ENCODE measurements at places on chromosomes 7 and 10.

- no peak for DNase-seq
These were observed 131.3 kb downstream of the AKR1D1 start for GRCh38 chr7:138207555-138207971.

- no peak for DNase-seq
These were observed 38.1 kb upstream of the ZMIZ1 start for GRCh38 chr10:79030705-79031104.

DNA sequence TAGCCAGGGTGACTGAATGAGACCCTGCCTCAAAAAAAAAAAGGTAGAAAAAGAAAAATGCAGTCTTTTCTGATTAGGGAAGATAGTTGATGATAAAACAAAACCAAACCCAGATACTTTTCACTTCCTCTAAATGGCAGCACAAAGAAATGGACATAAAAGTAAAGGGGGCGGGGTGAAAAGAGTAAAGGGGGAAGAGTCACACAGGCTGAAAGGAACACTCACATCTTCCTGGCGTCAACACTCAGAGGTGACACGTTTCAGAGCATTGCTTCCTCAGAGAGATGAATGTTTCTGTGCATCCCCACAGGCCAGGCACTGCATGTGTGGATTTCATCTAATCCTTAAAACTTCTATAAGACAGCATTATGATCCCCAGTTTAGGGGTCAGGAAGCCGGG, 81.2 kb downstream of the HIPK2 start:
- DNase-seq, result no peak

DNA sequence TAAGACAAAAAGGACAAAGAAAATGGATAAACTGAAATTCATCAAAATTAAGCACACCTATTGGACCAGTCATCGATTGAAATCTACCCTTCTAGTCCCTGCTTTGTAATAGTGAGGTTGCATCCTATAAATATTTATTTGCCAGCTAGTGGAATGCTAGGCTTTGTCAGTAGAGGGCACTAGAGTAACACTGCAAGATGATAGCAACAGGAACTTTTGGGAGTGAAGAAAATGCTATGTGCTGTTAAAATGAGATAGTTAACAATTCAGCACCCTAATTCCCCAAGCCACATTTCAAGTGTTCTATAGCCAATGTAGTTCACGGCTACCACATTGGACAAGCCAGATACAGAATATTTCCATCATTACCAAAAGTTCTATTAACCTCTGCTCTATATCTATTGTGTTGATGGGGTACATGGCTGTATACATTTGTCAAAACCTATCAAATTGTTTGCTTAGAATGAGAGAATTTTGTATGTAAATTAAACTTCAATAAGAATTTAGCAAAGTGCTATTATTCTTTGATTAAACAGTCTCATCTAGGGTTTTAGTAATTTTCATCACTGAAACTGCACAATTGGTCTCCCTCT, 69.8 kb downstream of the LSMEM1 start:
- DNase-seq, result peak; percentile 70

DNA sequence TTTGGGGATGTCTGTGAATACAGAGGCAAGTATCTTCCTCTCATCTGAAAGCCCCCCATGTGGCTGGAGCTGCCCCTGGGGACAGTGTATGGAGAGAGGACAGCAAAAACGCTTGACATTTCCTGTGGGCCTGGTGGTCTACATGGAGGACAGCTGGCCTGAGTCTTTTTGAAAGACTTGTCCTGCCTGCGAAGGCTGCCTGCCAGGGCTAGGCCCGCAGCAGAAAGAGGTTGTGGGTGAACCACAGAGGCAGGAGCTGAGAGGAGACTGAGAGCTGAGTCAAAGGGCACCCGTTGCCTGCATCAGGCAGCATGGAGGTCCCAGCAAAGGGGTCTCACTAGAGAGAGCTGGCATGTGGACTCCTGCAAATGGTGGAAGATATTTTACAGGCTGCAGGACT, 66.4 kb downstream of the KAT6B start:
- DNase-seq, result no peak

DNA sequence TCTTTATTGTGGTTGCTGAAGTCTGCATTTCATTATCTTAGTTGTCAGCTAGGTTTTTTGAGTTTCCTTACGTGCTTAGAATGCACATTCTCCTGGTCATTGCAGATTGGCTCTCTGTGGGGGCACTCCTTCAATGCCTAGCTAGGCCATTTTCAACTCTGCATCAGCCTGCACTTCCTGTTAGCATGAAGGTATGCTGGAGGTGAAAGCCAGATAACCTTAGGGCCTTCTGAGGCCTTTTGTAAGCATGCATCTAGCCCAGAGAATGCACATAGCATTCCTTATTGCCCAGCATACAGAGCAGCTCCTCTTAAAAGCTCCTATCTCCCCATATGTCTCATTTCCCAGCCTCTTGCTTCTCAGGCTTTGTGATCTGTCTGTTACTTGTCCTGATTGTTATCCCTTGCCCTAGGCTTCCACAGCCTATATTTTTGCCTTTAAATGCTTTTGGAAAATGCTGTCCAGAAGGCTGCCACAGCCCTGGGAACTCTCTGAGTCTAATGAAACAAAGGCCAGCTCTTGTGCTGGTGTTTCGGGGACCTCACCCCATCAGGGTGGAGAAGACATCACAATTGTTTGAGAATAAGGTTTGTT, 108.1 kb upstream of the IGFBP3 start:
- no peak for DNase-seq

DNA sequence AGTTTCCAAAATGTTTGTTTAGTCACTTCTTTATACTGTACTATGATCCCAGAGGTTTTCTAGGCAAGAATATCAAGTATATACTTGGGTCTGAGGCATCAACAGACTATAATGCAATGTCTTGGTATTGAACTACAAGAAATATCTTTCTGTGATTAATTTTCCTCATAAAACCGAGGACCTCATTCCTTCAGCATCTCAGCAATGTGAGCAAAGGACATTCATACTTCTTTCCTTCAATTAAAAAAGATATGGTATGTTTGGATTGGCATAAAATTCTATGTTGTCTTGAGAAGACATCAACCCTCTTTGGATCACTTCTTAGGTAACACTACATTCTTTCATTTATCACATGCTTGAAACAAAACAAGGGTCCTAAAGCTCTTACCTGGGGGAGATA, 524.5 kb downstream of the PHTF2 start:
- peak; percentile 54 for DNase-seq

GRCh38 chr10:72106154-72106849, 18.0 kb upstream of the SPOCK2 start:
- DNase-seq, result no peak

GRCh38 chr7:76011442-76011861, 17.1 kb upstream of the TMEM120A start:
- DNase-seq, result peak; percentile 92

DNA sequence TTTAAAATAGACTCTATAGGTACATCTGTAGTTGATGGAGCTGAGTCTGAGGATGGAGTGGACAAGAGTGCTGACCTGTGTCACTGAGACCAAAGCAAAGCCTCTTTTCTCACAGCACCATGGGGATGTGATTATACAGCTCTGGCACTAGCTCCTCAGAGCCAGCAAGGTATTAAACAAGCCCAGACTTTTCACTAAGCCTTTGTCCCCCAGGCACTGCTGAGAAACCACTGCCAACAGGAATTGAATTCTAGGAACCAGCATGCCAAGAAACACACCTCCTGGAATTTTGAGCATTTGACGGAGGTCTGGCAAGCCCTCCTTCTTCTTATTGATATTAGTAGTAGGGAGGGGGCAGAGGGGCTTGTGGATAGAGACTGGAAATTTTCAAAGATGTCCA, 147.0 kb downstream of the C1GALT1 start:
- no peak for DNase-seq

DNA sequence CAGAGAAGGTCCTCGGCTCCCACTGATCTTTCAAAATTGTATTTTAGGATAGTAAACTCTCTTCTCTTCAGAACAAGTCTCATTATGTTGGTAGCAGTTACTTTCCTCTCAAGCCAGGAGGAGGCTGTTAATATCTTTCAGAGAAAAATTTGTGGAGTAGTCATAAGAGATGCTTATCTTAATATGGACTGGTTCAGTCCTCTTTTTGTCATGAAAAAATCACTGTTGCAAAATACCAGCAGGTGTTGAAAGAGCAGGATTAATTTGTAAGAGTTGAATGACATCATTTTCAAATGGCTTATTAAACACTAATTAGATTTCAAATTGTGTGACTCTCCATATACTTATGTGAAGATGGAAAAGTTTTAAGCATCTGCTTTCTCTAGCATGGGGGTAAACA, 662.5 kb downstream of the POM121L12 start:
- no peak for DNase-seq

GRCh38 chr7:104252409-104253134, 44.8 kb upstream of the ORC5 start:
- no peak for DNase-seq

- DNase-seq, result no peak
These were observed 94.0 kb downstream of the MBL2 start for GRCh38 chr10:52678611-52679010.

GRCh38 chr10:34764472-34764946, 50.6 kb downstream of the PARD3 start:
- DNase-seq, result no peak

DNA sequence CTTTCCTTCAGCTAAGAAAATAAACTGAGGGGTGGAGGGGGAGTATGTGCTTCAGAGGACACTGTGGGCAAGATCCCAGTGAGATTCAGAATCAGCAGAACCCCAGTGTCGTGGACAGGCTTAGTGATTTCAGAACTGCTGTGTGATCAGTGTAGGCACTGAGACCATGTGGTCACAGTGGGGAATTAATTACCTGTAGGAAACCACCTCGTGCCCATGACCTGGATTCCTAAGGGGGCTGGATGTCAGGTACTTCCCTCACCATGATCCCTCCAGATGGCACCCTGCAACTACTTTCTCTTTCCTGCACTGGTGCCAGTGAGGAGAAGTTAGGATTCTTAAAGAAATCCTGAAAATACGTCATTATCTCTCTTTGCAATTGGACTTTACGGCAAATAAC, 64.4 kb downstream of the HBP1 start:
- no peak for DNase-seq

- no peak for DNase-seq
These were observed 27.6 kb downstream of the SFTPA1 start for GRCh38 chr10:79638318-79638717.

DNA sequence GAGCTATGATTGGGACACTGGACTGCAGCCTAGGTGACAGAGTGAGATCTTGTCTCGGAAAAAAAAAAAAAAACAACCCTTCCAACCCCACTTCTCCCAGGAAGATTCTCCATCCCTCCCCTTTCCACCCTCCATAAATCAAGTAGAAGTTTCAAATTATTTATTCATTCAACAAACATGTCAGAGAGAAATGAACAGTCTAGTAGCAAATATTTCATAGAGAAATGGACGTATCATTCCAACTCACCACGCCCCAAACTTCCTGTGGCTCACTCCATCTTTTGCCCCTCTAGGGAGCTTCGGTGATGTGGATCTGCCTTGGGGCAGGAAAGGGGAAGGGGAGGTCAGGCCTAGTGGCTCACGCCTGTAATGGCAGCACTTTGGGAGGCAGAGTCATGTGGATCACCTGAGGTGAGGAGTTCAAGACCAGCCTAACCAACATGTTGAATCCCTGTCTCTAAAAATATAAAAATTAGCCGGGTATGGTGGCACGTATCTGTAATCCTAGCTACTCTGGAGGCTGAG, 638 bp upstream of the TRAPPC14 start:
- DNase-seq, result no peak

DNA sequence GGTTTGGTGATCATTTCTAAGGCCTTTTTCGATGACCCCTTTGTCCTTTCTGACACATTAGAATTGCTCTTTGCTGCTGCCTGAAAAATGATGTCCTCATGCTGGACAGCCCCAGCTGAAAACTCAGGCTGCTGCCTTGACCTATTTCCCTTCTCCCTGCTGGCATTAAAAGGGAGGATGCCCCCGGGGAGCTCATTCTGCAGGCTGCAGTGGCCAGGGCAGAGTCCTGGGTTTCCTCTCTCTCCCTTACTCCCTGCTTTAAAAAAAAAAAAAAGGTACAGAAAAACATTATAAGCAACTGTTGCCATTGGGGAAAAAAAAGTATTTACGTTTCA, 35.4 kb downstream of the LRRC4 start:
- no peak for DNase-seq

DNA sequence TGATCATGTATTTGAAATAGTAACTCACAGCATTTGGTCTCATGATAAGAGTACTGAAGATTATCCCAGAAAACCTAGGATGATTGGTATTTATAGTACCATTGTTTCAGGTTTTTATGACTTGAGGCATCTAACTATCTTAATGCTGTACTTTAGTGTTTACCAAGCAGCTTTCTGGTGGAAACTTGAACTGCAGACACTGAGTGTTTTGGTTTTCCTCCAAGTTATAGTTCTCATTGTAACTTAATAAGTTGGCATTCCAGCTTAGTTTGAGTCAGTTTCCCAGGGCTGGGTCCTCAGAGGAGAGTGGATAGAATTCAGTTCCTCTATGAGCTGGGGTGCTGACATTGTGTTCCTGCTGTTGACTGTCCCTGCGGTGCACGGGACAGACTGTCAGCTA, 50.4 kb downstream of the SEC23IP start:
- no peak for DNase-seq

- peak; percentile 28 for DNase-seq
These were observed 60.7 kb upstream of the FOXK1 start for GRCh38 chr7:4621396-4621795.

DNA sequence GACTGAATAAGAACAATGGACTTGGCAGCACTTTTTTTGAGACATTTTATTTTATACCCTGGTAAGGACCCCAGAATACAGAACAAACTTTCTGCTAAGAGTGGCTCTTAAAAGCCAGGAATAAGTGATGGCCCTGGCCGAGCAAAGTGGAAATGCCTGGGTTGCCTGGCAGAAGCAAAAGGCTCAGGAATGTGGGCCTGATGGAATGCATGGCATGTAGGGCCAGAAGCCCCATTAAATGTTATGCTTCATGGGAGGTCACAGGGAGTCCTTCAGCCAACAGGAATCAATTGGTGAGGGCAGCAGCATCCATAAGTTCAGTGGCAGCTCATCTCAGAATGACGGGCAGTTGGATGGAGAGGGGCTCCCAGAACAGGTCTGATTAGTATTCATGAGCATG, 301.5 kb upstream of the CACNA2D1 start:
- peak; percentile 61 for DNase-seq

DNA sequence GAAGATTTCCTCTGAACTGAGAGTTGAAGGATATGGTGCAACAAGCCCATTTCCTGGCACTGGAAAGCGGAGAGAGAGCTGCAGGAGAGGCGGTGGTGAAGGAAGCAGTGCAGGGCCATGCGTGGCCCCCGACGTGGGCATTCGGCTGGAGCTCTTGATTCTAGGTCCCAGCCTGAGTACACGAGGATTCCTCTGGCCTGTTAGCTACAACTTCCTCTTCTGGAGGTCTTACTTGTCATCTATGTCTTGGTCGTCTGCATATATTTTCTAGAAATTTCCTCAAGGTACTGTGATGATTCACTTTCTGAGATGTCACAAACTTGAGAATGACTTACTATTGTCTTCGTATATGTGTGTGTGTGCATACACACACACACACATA, 59.2 kb upstream of the JAZF1 start:
- no peak for DNase-seq

- no peak for DNase-seq
These were observed 141.4 kb downstream of the VTI1A start for GRCh38 chr10:112588225-112588990.

- DNase-seq, result no peak
These were observed 337.0 kb downstream of the FRMD4A start for GRCh38 chr10:13993673-13994089.

Data from AG10803 (cell line).